ENCODE measurements at places on chromosomes 6 and 20.

- DNase-seq, result no peak
These were observed 35.9 kb upstream of the FAM50B start for GRCh38 chr6:3813150-3813780.

DNA sequence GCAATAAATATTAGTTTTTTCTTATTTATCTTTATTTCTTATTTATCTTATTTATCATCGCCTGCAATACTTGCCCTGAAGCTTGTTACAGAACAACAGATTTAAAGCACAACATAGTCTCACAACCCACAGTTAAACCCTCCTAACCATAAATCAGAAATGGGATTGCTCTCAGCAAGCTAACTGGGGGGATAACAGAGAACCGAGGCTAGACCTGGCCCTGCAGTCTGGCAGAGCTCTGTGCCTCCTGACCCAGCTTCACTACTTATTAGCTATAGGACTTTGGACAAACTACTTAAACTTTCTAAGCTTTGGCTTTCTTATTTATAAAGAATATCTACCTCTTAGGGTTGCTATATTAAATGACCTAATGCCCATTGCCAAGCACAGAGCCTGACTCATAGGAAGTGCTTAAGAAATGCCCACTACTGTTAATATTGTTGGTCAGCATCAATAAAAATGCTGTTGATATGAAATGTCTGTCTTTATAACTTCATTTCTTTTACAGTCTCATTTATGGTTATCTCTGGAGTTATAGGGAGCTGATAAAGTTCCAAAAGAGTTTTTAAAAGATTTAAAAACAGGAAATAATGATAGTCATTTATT lies 87.9 kb upstream of the BEND6 start:
- no peak for DNase-seq

GRCh38 chr20:52619101-52619500 lies 353.1 kb upstream of the TSHZ2 start:
- no peak for DNase-seq

- DNase-seq, result peak; percentile 21
These were observed 71.5 kb downstream of the LYRM2 start for GRCh38 chr6:89566930-89567629.

GRCh38 chr6:41546866-41547798 lies 951 bp downstream of the FOXP4 start:
- DNase-seq, result peak; percentile 26

DNA sequence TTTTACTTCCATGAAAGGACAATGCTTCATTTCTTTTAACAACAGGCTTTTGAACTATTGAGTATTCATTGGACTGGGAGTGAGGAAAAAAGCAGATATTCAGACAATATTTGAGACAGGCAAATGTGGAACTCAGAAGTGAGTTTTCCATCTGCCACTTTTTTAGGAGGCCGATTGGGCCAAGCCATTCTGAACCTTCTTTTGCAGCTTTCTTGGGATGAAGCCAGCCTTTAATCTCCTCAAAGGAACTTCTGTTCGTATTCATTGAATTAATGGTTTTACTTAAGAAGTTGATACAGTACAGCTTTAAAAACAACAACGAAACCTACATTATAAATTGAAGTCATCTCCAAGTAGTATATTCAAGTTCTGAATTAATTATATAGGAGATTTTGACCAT lies 187.1 kb upstream of the RNF217 start:
- DNase-seq, result no peak

DNA sequence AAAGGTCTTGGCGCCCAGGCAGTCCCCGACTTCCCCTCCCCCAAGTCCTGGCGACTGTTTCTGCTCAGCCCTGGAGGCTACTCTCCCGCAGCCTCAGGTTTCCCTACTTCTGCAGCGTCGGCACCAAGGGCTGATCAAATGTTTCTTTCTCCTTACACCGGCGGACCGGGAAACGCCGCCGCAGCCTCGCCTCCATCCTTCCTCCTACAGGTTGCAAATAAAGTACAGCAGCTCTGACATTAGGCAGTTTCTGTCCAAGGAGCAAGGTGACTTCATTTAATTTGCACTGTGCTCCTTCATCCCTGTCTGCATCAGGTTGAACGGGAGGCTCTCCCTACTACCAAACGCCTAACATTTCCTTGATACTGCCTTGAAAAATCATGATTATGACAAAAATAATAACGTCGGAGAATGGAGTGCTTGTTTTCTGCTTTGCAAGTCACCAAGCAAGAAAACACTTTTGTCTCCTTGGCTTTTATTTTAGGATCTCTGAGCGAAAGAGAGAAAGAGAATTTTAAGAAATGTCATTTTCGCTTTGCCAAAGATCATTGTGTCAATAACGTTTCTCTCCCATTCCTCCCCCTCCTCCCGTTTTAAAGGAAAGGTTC lies 1.0 kb downstream of the CLIC5 start:
- no peak for DNase-seq

GRCh38 chr6:166336847-166337246 lies 5.5 kb downstream of the SFT2D1 start:
- DNase-seq, result no peak

GRCh38 chr20:49936153-49937026 lies at the start of gene RNF114:
Gene RNF114 (plus strand): TSS chr20:49936397. CDS start chr20:49936413, 16 bp downstream.
- DNase-seq, result peak; percentile 91

GRCh38 chr20:53819973-53820451 lies 226.4 kb upstream of the ZNF217 start:
- DNase-seq, result no peak

DNA sequence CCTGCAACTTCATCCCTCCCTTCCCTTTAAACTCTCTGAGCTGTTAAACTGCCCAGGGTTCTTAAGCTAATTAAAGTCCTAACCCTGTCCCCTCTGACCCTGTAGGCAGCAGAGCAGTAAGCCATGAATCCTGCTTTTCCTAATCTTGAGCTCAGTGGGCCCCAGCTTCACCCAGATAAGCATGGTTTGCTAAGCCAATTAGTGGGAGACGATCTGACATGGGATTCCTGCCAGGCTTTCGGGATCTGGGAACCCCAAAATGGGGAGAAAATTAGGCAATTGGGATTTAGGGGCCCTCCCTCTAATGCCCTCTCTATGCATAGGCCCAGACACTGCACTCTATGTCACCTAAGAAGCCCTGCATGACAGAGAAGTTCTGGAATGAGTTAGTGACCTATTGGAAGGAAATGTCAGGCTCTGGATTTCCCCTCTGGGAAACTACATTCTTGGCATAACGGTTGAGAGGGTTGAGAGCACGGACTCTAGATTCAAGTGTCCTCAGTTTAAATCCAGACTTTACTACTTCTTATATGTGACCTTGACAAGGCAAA lies 4.6 kb downstream of the XKR7 start:
- no peak for DNase-seq

DNA sequence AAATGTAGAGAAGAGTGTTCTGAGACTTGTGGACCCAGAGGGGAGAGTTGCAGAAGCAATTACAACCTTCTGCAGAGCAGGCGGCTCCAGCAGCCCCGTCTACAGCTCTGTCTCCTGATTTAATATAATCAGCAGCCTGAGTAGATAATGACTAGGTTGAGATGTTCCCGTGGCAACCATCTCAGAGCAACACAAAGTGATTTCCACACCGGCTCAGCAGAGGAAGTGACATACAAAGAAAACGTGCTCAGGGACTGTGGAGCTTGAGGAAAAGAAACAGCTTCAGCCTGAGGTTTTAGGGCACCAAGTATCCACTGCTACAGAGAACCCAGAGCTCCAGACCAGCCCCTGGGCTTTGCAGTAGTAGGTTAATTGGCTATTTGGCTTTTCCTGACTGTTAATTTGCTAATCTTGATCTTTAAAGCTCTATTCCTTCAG lies 136.4 kb downstream of the MTFR2 start:
- peak; percentile 96 for DNase-seq

DNA sequence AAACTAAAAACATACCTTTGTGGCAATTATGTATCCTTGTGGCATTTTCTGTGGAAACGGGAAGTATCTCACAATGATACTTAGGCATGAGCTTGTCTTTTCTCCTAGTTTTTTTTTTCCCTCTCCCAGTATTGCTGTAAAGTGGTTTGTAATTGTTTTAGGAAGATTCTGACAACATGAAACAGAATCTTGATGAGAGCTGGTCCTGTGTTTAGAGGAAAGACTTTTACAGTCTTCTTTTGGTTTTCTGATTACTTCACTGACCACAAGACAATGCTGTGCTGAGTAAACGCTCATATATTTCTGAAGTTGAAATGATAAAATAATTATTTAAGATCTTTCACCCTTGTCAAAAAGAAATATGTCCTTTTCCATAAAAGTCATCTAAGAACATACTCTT lies 201.2 kb downstream of the FOXC1 start:
- no peak for DNase-seq

- peak; percentile 72 for DNase-seq
These were observed 101.5 kb upstream of the ISM1 start for GRCh38 chr20:13119583-13119982.
